T-helper 22 cell (primary cell): ENCODE measurements at places on chromosomes 7 and 10.

GRCh38 chr7:134865001-134865845, 85.8 kb downstream of the CALD1 start:
- no peak for DNase-seq

GRCh38 chr10:11046776-11047160, 29.1 kb downstream of the CELF2 start:
- no peak for DNase-seq

DNA sequence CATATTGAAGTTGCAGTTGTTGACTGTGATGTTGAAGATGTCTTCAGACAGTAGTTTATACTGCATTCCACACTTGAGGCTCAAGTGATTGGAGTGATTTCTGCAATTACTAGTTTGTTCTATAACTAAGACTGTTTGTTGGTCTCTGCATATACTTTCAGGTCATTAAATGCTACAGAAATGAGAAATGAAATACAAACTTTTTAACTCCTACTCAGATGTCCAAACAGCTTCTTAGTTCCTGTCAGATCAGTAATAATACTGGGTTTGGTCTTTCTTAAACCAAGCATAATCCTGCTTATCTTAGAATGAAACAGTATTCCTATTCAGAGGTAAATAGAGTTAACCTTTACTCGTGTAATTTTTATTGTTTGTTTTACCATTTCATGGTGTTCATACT, 115.9 kb downstream of the CCNY start:
- no peak for DNase-seq

DNA sequence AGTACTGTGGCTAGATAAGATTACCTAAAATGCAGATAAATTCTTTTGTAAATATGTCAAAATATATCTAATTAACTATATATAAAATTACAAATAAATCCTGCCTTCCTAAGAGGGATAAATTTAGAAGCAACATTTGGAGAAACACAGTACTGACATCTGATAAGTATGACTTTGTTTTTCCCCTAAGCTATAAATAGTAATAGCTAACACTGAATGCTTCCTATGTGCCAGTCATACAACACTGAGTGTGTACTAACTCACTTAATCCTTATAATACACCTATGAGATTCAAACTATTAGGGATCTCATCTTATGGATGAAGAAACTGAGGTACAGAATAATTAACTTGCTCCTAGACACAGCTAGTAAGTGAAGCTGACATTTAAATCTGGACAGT, 733.4 kb downstream of the MAGI2 start:
- no peak for DNase-seq

DNA sequence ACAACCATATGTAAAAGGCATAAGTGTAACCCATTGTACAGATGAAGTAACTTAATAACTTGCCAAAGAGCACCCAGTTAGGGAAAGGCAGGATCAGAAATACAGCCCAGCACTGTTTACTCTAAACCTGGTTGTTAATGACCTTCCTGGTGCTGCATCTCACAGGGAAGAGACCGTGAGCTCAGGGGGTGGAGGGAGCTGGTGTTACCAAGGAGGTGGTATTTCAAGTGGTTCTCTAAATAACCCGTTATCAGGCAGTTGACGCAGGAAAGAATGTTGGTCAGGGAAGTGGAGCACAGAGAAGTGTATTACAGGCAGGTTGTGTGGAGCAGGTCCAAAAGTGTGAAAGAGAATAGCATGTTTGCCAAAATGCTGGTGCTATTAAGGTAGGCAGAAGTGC, 4.4 kb upstream of the ST7 start:
- DNase-seq, result no peak

GRCh38 chr7:137681657-137682562, 164.9 kb downstream of the DGKI start:
- no peak for DNase-seq

DNA sequence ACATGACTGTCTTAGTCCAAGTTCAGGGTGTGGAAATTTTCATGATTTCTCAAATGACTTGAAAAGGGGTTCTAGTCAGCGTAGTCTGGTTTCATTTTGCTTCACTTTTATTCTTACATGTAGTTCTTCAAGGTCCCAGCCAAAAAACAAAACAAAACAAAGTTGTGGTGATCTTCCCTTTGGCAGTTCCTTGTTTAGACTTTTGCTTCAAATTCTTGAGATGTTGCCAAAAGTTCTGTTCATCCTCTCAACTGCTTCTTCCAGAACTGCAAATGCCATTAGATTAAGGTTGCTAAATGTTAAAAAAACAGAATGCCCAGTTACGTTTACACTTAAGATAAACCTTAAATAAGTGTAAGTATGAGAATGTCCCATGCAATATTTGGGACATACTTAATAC, 370.8 kb upstream of the LRRTM3 start:
- no peak for DNase-seq

- DNase-seq, result no peak
These were observed 28.2 kb downstream of the UBE2H start for GRCh38 chr7:129924602-129925001.

GRCh38 chr10:129761197-129761972, 202.7 kb downstream of the EBF3 start:
- no peak for DNase-seq

GRCh38 chr10:86163522-86164173, 202.9 kb downstream of the GRID1 start:
- DNase-seq, result no peak

DNA sequence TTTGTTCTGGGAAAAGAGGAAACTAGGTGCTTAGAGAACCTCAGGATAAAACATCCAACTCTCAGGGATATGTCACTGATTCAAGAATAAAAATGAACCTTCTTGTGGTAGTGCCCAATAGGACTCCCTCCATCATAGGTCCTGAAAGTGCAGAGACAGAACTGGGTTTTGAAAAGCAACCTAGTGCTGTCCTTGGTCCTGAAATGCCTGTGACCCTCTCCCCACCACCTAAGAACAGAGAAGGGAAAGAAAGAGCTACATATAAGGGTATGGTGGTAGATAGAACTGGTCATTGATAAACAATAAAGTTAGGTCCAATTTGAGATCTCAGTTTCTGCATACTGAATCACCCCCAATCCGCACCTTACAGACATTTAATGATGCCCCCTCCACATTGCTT, 953.3 kb downstream of the XPNPEP1 start:
- DNase-seq, result no peak

DNA sequence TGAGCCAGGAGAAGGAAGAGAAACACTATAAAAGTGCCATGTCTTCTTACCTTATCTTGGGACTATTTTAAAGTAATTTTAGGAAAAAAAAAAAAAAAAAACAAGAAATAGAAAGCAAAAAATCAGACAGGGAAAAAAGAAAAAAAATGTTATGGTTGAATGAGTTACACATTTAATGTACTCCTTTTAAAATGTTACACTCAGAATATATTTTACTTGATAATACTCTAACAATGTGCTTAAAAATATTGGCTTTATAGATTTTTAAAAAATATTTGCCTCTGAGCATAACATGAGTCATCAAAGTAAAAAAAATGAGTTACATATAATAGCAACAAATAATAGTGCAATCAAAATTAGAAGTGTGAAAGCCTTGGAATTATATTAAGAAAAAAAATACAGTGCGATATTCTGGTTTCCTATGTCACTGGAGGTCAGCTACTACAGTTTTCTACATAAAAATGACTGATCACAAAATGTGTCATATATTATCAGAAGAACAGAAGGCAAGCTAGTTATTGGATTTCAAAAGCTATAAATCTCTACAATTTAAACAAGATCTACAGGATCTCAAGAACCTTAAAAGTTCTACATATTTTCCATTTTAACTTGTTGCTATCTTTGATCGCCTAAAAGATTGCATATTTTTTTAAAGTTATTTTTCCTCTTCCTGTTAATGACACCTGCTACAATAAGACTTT, 231.1 kb upstream of the CCDC6 start:
- no peak for DNase-seq

DNA sequence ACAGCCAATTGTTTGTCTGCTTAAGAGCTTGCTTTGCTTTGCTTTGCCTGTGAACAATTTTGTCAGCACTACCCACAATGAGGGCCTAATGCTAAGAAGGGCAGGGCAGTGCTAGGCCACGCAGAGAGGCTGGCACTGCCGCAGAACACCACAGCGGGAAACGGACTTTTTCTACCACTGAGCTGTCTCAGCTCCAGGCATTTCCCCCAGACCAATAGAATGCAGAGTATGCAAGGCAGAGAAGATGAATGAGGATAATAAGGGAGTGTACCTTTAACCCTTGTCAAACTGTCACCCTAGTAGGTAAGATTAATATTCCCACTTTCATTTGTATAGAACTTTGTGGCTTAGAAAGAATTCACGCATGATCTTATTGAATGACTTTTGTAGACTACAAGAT, 104.5 kb downstream of the SH3PXD2A start:
- DNase-seq, result no peak

DNA sequence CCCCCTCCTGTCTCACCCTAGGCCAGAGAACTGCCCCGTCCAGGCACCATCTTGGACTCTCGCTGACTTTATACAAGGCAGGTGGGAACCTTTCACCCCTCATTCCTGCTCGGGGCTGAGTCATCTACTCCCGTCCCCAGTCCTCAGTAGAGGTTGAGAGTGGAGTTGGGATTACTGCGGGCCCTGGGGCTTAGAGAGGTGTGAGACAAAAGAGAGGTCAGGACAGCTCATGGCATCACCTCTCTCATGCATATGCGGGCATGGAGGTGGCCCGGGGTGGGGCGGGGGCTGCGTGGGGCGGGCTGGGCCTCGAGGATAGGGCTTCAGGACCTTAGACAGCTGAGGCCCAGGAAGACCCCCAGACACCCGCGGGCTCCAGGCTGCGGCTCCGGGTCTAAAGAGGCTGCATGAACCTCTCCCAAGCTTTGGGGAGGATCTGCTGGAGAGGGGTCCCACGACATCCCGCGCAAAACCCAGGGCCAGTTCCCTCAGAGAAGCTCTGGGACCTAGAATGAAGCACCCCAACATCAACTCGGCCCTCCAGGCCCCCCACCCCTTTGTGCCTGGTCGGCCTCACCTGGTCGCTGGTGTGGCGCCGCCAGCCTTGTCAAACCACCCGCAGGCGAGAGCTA, 317 bp downstream of the PDZD7 start:
- DNase-seq, result no peak

DNA sequence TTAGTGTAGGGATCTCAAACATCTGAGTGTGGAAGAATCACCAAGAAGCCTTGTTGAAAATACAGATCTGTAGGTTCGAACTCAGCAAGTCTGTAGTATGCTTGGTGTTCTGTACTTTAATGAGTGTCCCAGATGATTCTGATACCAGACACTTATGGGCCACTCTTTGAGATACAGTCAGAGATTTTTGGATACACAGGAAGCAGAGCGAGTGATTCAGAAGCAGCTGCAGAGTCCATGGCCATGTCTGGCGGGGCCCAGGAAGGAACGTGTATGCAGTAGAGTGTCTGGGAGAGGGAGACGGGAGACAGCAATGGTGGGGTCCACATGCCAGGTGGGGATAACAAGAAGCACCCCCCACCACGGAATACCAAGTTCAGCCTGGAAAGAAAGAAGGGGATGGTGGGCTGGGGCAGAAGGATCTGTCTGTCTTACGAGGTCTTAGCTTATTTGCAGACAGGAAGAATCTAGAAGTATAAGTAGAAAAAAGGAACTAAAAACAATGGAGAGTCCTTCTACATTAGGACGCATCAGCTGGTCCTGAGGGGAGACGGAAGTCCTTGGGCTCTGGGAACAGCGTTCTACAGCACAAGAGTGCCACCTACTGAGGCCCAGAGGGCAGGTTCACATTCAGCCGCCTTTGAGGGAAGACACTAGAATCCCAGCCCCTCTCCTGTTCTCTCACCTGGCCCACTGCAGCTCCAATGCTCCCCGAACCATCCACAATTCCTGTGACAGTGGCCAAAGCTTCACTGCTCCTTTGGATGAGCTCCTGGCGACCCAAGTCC, 55.4 kb downstream of the SLC37A3 start:
- no peak for DNase-seq

DNA sequence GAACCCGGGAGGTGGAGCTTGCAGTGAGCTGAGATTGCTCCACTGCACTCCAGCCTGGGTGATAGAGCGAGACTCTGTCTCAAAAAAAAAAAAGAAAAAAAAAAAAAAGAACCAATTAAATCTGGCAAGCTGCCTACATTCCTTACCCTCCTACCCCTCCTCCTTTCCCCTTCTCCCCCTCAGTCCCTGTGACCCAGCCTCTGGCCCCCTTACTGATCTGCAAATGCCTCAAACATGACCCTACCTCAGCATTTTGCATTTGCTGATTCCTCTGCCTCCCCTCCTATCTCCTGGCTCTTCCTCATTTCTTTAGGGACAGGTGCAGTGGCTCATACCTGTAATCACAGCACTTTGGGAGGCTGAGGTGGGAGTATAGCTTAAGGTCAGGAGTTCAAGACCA, 19.3 kb downstream of the CDHR3 start:
- no peak for DNase-seq

DNA sequence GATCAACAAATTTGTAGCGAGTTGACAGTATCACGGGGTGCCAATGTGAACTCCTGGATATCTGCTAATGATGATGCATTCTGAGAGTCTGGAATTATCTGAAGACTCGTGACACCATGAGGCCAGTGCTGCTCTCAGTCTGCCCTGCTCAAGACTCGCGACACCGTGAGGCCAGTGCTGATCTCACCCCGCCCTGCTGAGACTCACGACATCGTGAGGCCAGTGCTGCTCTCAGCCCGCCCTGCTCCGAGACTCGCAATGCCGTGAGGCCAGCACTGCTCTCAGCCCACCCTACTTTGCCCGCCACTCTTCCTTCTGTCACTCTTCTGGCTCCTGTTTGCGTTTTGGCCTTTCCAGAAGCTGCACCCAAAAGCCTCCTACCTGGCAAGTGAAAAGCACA, 411.8 kb downstream of the PTPRN2 start:
- DNase-seq, result no peak

GRCh38 chr7:33816106-33816505, 89.2 kb upstream of the BMPER start:
- no peak for DNase-seq

DNA sequence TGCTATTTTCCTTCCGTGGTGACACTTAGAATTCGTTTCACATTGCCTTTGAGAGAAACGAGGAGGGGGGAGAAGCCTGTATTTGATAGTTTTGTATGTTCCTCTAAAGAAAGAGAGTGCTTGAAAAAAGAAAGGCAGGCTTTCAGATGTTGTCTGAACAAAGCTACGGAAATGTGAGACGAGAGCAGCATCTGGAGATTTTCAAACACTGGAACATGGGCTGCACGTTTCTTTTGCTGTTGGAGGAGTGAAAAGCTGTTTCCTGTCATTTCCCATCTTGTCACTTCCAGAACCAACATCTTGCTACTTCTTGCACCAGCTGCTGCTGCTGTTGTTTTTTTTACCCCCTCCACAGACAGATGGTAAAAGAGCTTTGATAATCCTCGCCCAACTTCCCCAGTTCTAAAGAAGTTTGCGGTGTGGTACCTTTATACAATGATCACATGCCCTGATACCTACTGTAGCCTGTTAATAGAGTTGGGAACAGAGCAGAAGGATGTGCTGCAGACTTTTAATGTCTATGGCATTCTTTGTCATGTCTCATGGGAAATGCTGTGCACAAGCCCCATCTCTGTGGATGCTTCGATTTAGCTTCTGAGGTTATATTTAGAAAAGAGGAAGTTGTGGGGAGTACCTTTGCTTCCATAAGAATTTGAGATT, 408.1 kb downstream of the AUTS2 start:
- no peak for DNase-seq

GRCh38 chr7:151847681-151848081, 29.2 kb downstream of the PRKAG2 start:
- DNase-seq, result no peak
